ENCODE measurements at places on chromosomes 5 and 9.

DNA sequence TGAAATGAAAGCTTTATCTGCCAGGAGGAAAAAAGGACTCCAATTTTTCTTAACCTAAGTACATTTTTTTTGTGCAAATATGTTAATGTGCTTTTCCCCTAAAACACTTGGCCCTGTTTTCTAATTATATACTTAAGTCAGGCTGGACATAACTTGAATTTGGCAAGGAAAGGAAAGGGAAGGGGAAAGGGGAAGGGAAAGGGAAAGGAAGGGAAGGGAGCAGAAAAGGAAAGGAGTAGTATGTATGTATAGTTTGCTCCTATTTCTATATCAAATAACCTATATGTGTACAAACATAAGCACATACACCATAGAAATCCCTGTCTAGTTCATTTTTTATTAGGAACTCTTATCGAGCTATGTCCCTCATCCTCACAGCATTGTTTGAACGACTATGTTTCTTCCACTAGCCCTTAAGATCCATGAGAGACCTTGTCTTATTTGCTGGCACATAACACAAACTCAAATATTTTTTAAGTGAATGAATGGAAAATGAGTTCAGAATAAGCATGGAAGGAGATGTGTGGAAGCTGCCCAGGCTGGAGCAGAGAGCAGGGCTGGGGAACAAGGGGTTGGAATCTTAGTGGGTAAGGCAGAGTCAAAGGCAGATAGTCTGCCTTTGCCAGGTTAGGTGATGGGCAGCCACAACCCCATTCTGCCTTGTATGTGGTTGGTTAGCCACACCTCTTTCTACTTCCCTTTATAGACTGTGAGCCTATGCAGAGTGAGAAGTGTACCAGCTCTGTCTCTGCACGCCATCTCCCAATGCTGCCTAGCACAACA, 70.0 kb downstream of the KLHL3 start:
- DNase-seq = no peak

- DNase-seq = peak; percentile 43
Measured at GRCh38 chr9:37036371-37036775, 2.3 kb upstream of the PAX5 start.

DNA sequence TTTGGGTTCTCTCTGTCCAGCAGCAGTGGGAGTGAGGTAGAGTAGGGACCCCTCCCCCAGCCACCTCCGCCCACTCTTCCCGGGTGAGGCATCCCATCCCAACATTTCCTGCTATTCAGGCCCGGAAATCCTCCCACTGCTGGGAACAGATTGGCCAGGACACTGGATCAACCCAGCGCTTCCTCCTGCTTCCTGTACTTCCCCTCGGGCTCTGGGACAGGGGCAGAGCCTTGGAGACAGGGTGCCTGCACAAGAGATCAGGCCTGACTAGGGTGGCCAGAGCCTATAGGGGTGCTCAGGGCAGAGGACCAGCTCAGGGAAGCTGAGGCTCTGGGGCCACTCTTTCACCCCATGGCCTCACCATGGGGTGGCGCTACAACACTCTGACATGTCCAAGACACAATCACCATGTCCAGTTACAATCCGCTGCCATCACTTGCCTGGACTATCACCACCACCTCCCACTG, 14.5 kb downstream of the SH2D3C start:
- DNase-seq = peak; percentile 71

DNA sequence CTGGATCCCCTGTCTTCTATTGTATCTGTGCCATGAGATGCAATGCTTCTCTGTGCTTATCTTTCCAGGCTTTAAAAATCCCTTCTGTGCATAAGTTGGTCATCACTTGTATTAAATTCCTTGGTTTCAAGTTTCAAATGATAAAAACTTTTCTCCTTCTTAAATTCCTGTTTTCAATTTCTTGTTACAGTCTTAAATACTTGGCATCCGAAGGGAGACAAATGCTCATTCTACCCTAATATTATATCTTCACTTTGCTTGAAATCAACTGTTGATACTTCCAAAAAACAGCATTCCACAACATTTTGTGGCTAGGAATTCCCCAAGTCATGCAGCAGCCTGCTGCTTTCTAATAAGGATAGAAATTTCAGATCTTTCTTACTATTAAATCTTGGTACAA, 413.2 kb upstream of the ACTBL2 start:
- DNase-seq = no peak

DNA sequence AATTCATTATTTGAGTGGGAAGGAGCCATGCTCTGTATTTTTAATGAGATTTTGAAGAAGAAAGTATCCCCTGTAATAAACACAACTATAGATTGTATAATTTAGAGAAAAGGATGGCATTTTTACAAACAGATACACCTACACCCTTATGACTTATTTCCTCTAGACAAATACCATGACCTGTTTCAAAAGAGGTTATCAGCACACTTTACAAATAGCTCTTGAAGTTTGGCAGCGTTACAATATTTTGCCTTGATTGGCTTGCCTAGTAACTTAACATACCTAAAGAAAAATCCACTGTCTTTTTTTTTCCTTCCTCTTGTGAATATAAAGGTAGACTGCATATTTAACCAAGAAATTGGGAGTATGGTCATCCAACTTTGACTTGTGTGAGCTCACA, 28.5 kb upstream of the CETN3 start:
- DNase-seq = no peak

GRCh38 chr9:124297551-124297901, 39.8 kb downstream of the NEK6 start:
- DNase-seq = peak; percentile 96

DNA sequence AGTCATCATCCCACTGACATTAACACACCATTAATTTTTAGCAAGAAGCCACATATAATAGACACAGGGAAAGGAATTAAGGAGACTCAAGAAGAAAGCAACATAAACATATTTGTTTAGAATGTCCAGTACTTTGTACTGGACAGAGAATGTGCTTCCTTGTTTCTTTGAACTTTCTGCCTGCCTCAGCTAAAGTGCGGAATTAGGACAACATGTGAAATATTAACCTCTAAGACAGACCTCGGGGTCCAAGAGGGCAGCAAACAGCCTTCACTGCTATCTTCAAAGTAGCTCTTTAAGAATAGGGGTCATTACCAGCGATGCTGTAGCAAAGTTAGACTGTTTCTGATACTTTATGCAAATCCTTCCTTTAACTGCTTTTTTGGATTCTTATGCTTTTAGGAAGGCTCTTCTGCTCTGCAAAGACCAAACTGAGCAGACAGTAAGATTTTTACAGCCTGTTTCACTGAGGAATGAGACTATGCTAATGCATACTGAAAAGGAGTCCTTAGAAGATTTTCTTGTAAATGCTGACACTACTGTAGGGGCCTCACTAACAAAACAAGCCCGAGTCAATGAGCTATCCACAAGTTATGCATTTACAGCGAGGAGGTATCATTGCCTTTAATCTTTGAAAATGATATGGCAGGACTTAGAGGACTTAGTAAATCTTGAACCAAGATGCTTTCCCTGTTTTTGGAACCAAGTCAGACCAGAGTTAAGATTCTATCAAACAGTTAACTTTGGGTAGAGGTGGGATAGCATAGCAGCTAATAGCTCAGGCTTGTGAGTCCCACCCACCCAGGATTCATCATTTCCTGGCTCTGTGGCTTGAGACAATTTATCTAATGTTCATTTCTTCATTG, 23.8 kb downstream of the DAB2 start:
- DNase-seq = no peak

GRCh38 chr5:15794052-15794985, 294.3 kb downstream of the FBXL7 start:
- DNase-seq = no peak

DNA sequence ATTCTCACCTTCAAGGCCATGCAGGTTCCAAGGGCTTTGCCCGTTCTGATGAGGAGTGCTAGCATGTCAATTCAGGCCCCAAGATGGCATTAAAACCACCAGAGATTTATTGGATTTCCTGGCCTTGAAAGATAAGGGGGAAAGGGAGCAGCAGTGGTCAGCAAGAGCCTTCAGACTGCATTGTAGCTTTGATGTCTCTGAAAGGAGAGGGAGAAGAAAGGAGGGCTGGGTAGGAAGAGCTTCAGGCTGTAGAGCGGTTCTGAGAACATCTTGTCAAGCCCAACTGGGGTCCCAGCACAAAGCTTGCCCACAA, 41.8 kb upstream of the FGF1 start:
- DNase-seq = no peak

- no peak for DNase-seq
Measured at GRCh38 chr5:27594141-27594540, 555.8 kb upstream of the CDH9 start.

GRCh38 chr5:51539232-51539631, 156.0 kb downstream of the ISL1 start:
- no peak for DNase-seq

GRCh38 chr5:143557061-143557818, 153.8 kb upstream of the NR3C1 start:
- DNase-seq = no peak

- DNase-seq = no peak
Measured at GRCh38 chr9:128274245-128274644, 1.6 kb downstream of the GOLGA2 start.

DNA sequence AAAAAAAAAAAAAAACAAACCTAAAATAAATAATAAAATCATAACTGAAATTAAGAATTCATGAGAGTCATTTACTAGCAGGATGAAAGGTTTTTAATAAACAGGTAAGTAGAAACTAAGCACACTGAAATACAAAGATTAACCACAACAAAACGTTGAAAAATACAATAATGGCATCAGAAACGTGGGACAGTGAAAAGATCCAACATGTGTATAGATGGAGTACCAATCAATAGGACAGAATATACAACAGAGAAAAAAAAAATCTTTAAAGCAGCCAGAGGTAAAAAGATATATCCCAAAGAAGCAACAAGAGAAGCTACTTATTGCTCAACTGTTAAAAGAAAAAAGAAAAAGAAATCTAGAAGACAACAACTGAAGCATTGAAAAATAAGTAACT, 75.2 kb downstream of the RICTOR start:
- DNase-seq = no peak

DNA sequence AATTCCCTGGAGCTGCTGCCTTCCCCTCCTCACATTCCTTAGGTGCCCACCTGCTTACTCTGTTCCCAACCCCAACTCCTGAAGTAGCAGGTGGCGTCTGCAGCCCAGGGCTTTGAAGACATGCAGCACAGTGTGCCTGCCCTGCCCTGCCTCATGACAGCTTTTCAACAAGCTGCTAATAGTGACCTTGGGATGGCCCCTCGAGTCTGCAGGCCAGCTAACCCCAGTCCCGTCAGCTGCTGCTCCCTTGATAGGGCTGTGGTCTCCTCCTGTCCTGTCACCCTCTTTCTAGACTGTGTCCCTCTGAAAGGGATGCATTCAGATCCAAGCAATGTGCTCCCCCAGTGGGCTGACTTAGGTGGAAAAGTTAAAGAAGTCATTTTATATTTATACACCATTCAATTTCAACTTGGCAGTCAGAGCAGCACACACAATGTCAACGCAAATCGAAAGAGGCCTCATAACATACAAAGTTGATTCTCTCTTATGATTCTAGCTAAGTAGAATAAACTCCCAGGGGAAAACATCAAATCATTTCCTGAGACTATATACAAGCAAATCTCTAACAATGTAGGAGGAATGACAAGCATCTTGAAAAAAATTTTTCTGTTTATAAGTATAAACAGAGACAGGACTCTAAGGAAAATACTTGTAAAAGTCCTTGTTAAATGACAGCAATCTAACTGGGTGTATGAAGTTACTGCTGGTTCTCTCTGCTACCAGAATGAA, 37.9 kb downstream of the ADRB2 start:
- no peak for DNase-seq

GRCh38 chr5:176132471-176133288, 105.5 kb upstream of the SIMC1 start:
- DNase-seq = no peak

- no peak for DNase-seq
Measured at GRCh38 chr5:160800375-160801275, 51.4 kb downstream of the ATP10B start.

DNA sequence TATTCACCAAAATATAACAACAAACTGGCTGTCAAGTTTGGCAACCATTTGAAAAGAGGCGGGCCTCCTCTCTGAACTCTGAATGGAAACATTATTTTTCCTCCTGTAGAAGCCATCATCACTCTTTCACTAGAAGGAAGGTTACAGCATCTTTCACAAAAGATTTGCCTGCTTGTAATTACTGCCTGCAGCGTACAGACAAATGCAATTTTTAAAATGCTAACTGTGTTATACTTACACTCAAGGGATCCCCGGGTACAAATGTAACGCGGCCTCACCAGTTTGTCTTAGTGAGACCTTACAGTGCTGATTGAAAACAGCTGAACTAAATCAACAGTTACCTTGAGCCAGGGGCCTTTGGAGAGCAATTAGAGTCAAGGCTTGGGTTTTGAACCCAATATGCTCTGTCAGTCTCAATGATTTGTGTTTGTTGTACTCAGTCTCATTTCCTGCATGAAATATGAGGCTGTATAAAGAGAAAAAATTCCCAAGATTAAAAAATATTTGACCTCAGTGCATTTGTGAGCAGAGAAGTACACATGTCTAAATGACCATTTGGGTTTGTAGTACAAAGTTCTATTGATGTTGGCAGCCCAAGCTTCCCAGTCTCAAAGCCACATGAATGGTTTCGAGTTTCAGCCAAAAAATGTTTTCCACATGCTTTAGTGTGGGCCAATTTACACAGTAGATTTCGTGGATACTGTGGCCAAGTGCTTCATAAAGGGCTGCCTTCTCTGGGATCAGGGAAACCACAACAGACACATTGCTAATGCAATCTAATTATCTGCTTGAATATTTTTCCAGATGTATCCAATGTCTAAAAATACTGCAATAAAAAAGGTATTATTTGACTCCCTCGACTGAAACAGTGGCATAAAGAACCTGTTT, 500.0 kb downstream of the SPATA31D1 start:
- DNase-seq = no peak

DNA sequence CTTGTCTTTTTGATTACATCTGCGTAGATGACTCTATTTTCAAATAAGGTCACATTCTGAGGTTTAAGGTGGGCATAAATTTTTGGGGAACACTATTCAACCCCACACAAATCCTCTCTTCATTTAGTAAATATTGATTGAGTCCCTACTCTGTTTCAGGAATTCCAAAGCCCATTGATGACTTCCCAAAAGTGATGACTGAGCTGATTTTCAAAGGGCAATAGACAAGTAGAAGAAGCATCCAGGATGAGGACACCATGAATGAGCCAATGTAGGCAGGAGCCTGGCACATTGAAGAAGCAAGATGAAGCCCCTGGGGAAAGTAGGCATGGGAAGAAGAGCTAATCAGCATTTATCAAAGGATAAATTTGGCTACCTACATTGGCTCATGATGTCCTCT, 35.2 kb downstream of the OR1J1 start:
- DNase-seq = no peak

- DNase-seq = no peak
Measured at GRCh38 chr5:87746341-87746740, 333.6 kb upstream of the CCNH start.

DNA sequence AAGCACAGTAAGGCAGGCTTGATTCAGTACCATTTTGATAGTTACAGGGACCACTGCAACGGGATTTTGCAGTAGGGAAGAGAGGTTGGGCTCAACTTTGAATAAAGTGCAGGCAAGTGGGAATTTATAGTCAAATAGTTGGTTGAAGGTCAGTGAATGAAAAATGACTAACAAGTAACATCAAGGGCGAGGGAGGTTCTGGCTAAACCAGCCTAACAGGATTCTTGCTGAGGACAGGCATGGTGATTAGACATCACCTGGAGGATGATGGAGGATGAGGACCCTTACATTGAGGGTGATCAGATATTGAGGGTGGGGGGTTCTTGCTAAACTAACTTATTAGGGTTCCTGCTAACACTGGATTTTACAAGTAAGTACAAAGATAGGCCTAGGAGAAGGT, 66.1 kb upstream of the SMC5 start:
- DNase-seq = peak; percentile 4
